T-cell (primary cell): ENCODE measurements at places on chromosomes 13 and 19.

GRCh38 chr13:34430294-34430693, 511.8 kb upstream of the NBEA start:
- no peak for DNase-seq

DNA sequence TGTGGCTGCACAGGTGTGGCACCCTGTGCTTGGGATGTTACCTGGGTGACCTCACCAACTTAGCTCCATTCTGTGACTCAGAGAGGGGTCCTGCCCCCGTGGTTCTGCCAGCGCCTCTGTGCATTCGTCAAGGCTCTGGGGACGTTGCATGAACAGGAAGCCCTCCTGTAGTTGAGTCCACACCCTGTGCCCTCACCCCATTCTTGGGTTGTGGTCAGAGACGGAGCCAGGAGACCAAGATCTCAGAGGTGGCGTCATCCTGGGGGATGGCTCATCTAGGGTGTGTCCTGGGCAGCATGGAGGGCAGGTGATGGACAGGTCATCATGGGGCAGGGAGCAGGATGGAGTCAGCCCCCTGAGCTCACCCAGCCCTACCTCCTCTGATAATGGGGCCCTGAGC, 2.5 kb downstream of the COX6B2 start:
- DNase-seq: no peak

GRCh38 chr13:44440046-44440608, 66.5 kb downstream of the SERP2 start:
- DNase-seq: no peak

- no peak for DNase-seq
Observed at GRCh38 chr19:37982655-37983054, 75.6 kb downstream of the SIPA1L3 start.

DNA sequence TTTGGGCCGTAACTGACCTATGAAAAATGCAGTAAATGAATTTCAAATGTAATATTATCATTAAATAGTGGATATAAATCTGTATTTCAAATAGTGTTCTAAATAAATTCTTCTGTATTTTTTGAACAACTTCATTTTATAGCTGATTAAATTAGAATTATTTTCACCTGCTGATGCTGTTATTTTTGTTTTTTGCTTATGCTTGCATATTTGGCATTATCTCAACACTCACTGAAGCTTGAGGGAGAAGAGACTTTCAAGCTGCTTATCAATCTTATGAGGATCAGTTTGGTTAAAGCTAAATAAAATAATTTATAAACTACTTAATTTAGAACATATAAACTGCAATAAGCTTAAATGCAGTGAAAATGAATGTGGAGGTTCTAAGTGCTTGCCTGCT, 251.3 kb upstream of the PCDH9 start:
- DNase-seq: no peak

DNA sequence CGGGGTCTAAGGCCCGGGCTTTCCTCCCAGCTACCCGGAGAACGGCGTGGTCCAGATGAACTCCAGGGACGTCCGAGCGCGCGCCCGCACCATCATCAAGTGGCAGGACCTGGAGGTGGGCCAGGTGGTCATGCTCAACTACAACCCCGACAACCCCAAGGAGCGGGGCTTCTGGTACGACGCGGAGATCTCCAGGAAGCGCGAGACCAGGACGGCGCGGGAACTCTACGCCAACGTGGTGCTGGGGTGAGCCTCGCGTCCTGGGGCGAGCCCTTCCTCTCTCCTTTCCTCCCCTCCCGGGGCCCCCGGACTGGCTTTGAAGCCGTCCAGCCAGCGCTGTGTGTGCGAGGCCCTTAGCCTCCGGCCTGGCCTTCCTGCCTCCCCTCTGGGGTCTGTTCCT, 23.4 kb downstream of the UHRF1 start:
- DNase-seq: no peak

GRCh38 chr19:35845215-35846037, 6.9 kb downstream of the NPHS1 start:
- DNase-seq: no peak

DNA sequence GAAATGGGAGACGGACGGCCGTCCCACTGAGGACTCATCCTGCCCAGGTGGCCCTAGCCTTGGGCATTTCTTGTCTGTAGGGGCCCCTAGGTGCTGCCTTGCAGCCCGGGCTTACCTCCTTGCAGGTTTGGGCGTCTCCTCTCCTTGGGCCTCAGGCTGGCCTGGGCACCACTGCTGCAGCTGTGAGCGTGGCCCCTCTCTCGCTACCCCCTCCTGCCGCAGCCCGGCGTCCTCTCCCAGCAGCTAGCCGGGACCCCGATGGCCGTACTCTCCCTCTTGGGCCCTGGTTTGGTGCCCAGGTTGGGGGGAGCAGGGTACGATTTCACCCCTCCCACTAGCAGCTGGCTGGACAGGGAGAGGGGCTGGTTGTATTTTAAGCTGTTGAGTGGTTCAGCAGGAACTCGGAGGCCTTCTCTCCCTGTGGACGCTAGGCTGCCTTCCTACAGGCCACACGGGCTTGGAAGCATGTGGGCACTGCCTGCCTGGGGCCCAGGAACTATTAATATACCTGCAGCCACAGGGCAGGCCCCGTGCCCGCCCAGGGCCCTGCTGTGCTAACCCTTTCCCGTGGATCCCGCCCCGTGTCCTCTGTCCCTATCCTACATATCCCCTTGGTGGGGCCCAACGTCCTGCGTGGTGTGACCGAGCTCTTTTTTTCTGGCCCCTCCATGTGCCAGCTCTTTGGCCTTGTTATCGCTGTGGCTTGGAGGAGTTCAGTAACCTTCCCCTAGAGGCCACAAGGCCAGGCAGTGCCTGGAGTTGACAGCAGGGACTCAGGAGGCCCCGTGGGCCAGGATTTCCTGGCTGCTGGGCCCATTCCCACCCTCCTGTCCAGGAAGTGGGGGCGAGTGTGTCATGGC, 11.7 kb downstream of the NDUFB7 start:
- no peak for DNase-seq
